GM13977 (cell line): ENCODE measurements at places on chromosomes 13 and 19.

DNA sequence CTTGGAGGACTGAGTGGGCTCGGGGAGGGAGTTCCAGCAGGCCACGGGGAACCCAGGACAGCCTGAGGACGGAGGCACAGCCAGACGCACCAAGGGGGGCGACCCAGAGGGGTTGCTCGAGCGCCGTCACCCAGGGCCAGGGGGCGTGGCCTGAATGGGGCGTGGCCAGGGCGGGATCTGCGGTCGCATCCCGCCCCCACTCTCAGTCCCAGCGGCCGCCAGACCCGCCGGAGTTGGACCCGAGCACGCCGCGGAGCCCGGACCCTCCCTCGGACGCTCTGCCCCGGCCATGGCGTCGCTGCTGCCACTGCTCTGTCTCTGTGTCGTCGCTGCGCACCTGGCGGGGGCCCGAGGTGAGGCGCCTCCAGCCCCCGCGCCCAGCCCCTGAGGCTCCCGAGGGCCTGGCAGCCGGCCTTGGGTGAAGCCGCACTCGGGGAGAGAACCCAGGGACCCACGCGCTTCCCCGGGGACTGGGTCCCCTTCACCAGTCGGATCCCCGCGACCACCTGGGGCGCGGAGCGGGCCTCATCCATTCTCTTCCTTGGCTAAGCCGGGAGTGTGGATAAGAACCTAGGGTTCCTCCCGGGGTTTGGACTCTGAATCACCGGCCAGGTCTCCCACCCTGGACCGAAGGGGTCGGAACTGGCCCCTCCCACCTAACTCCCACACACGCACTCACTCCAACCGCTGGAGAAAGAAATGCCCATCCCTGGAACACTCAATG, at the start of gene CILP2:
Gene CILP2, plus strand, starts transcription at position 205 of the 724 bp plus-strand sequence. Its CDS starts 85 bp downstream, at position 290.
- DNase-seq = peak; percentile 83

GRCh38 chr19:58586133-58586765, 13.1 kb upstream of the MZF1 start:
- DNase-seq = no peak

DNA sequence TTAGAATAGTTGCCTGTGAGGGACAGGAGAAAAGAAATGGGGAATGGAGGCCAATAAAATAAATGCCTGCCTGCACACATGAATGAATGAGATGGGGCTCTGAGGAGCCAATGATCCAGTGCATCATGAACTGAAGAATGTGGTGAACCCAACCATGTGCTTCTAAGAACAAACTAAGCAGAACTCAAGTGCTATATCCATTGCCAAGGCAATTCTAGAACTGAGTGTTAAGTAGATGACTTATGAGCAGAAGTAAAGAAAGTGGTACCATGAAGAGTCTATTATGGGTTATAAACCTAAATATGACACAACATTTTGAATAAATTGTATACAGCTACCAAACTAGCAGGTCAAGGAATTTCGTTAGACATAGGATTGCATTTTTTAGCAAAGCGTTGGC, 186.1 kb downstream of the KATNAL1 start:
- no peak for DNase-seq

- DNase-seq = no peak
Measured at GRCh38 chr13:29994911-29995595, 144.6 kb upstream of the UBL3 start.

GRCh38 chr13:41136396-41137031, 3.9 kb upstream of the KBTBD6 start:
- DNase-seq = no peak

DNA sequence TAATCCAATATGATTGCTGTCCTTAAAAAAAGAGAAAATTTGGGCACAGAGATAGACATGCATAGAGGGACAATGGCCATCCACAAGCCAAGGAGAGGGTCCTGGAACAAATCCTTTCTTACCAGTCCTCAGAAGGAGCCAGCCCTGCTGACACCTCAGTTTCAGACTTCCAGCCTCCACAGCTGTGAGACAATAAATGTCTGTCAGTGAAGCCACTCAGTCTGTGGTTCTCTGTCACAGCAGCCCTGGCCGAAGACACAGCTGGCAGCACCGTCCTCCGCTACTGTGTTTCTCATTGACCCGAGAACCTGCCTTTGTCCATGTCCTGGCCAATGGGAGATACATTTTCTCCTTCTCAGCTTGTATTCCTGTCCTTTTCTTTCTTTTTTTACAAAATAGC, 207.9 kb downstream of the TM9SF2 start:
- DNase-seq = no peak

- no peak for DNase-seq
Measured at GRCh38 chr13:112220296-112220875, 153.4 kb downstream of the SOX1 start.

- peak; percentile 23 for DNase-seq
Measured at GRCh38 chr13:32381539-32381938, 46.4 kb downstream of the N4BP2L1 start.

GRCh38 chr13:45925151-45925550, 73.6 kb upstream of the SIAH3 start:
- DNase-seq = no peak

GRCh38 chr13:41231786-41232185, 31.6 kb downstream of the MTRF1 start:
- no peak for DNase-seq

DNA sequence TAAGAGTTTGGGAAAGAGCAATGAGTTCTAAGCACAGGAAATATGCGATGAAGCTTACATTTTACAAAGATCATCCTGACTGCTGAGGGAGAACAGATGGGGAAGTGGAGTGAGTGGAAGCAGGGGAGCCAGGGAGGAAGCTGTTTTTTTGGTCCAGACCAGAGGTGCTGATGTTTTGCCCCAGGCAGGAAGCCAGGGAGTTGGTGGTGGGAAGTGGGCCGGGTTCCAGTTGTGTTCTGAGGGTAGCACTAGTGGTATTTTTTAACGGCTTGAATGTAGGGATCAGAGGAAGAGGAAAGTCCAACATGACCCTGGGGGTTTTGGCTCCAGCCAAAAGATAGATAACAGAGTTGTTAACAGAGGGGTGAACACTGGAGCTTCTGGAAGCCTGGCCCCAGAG, 20.7 kb upstream of the OLFM4 start:
- no peak for DNase-seq

DNA sequence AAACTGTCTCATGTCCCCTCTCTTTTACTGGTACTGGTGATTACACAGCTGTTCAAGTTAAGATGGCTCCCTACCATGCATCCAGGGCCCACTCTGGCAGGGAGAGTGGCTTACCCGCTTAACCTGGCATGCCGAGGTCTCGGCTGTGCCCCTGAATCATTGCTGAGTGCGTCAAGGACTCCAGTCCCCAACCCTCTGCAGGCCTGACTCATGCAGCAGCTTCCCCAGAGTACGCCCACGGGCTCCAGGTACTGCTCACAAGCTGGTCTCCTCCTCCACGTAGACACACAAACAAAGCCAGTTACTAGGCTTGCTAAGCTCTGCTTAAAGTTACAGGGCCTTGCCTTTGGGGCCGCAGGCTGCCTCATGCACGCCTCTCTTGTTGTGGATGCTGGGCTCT, 447.4 kb downstream of the COG6 start:
- DNase-seq = no peak

DNA sequence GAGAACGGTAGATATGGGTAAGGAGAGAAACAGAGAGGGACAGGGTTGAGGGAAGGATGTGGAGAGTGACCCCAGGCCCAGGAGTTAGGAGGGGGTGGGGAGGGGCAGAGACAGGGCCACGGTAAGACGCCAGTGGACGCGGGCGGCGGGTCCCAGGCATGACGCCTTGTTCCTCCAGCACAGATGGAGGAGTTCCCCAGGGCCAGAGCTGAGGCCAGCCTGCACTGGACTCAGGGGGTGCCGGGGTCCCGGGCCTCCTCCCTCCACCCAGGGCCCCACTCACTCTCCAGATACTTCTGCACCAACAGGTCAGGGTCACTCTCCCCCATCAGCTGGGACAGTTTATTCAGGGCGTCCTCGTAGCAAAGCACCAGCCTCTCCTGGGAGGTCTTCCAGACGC, 22.0 kb upstream of the EMP3 start:
- no peak for DNase-seq

GRCh38 chr13:49625392-49626079, 2.8 kb upstream of the ARL11 start:
- DNase-seq = no peak

DNA sequence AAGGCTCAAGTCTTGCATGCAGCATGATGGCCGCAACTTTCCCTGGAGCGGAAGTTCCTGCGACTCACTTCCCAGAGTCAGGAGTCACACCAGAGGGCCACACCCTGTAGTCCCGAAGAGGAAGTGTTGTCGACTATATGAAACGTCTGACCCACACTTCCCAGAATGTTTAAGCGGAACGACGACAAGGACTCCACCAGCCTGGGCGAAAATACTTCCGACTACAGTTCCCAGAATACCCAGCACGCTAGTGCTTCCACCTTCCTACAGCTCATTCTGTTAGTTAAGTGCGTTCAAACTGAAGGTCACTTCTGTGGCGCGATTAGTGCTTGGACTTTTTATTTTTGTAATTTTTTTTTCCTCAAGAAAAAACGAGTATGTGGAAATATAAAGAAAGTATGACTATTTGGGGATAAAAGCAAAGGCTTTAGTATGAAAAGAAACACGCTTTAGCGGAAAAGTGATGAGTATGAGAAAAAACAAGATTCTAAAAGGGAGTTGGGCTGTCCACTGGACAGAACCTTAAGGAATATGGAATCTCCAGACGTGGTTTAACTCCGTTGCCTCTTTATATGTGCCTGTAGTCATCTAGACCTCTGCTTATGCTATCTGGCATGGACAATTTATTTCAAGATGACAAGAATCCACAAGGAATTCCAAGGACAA, 15.5 kb upstream of the ZNF112 start:
- DNase-seq = no peak

DNA sequence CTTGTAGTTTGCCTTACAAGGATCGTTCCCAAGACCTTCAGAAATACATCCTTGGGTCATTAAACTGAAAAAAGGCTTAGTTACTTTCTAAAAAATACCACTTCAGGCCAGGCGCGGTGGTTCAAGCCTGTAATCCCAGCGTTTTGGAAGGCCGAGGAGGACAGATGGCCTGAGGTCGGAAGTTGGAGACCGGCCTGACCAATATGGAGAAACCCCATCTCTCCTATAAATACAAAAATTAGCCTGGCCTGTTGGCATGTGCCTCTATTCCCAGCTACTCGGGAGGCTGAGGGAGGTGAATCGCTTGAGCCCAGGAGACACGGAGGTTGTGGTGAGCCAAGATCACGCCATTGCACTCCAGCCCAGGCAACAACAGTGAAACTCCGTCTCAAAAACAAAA, 2.2 kb upstream of the ZNF28 start:
- no peak for DNase-seq
